ENCODE measurements at places on chromosomes 2 and 18.

DNA sequence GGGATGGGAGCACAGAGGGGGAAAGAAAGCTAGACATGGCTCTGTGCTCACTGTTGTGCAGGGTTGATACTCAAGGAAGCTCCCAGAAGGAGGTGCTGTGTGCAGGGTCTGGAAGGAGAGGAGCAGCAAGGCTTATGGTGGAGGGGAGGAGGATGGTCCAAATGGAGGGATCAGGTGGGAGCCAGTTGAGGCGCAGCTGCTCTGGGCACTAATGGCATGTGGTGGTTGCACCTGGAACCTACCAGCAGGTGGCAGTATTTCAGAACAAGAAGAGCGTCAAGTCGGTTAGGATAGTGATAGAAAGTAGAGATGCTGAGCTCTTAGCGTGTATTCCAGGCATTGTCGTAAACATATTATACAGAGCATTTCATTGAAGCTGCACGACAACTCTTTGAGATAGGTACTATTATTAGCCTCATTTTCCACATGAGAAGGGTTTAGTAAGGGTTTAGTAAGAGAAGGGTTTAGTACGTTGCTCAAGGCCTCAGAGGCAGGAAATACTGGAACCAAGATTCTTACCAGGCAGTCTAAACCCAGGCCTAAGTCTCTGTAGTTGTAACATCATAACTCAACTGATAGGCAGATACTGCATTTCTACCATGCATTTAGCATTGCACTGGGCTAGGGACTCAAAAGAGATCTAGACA, 223.7 kb downstream of the CYP26B1 start:
- peak; percentile 86 for DNase-seq

GRCh38 chr2:42328148-42328833, 32.7 kb downstream of the COX7A2L start:
- DNase-seq, result peak; percentile 74

GRCh38 chr18:36527051-36527450, 229.5 kb downstream of the FHOD3 start:
- DNase-seq, result no peak

GRCh38 chr2:203789618-203790017, 78.0 kb upstream of the CTLA4 start:
- DNase-seq, result no peak

GRCh38 chr2:120992791-120993555, 257.3 kb downstream of the GLI2 start:
- no peak for DNase-seq

DNA sequence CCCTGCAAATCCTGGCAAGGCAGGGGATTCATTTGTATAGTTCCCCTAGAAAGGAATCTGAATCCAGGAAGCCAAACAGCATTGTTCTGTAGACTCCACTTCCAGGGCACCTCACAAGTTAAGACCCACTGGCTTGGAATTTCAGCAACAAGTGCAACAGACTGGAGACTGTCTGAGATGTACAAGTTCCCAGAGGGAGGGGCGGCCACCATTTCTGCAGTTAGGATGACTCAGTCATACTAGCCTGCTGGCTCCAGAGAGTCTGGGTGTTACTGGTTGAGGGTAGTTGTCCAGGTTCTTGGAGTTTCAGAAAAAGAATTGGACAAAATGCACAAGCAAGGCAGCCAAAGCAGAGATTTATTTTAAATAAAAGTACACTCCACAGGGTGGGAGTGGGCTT, 384.2 kb downstream of the DSC3 start:
- DNase-seq, result no peak

GRCh38 chr18:10122988-10123950, 209.5 kb downstream of the VAPA start:
- no peak for DNase-seq

- no peak for DNase-seq
These were observed 194.7 kb upstream of the TFPI start for GRCh38 chr2:187748958-187749357.

GRCh38 chr18:23648456-23648855, 14.3 kb downstream of the ANKRD29 start:
- no peak for DNase-seq

DNA sequence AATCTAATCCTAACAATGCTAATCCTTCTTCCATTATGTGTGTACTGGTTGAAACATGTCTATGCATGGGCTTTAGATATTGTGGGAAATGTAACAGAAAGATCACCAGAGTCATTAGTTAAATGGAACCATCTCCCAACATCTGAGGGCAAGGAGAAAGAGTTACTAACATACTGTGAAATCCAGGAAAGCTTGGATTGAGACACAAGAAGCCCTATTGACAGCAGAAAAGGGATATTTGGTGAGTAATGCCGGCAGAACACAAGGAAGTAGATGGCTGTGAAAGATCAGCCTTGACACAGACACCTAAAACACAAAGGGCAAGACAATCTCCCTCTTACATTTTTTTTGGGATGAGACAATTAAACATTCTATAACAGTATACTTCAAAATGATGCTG, 28.5 kb upstream of the LAMA1 start:
- no peak for DNase-seq

GRCh38 chr2:205883965-205884364, 201.7 kb downstream of the NRP2 start:
- DNase-seq, result no peak

DNA sequence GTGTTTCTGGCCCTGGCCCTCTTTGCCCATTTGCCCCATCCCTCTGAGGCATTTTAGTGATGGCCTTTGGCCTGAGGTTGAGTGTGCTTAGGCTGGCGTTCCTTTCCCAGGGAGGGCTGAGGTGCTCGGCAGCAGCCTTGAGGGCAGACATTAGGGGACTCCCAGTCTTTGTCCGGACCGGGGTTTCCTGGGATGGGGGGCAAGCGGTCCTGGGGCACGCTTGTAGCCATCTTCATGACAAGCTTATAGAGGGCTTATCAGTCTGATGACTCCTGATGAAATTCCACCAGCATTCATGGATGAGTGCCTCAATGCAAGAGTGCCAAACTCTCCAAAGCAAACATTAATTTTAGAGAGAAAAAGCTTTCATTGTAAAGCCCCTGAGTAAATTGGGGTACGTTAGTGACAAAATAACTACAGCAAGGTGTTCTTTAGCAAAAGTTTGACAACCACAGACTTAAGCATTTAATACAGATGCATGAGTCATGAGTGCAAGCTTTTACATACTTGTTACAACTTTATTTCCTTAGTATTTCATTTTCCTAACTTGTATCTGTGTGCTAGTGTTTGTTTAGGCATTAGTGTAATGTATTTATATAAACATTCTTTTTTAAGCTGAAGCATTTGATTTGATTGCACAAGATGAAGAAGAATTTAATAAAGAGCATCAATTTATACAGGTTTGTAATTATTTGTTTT, 45.6 kb downstream of the CEP192 start:
- DNase-seq, result no peak

DNA sequence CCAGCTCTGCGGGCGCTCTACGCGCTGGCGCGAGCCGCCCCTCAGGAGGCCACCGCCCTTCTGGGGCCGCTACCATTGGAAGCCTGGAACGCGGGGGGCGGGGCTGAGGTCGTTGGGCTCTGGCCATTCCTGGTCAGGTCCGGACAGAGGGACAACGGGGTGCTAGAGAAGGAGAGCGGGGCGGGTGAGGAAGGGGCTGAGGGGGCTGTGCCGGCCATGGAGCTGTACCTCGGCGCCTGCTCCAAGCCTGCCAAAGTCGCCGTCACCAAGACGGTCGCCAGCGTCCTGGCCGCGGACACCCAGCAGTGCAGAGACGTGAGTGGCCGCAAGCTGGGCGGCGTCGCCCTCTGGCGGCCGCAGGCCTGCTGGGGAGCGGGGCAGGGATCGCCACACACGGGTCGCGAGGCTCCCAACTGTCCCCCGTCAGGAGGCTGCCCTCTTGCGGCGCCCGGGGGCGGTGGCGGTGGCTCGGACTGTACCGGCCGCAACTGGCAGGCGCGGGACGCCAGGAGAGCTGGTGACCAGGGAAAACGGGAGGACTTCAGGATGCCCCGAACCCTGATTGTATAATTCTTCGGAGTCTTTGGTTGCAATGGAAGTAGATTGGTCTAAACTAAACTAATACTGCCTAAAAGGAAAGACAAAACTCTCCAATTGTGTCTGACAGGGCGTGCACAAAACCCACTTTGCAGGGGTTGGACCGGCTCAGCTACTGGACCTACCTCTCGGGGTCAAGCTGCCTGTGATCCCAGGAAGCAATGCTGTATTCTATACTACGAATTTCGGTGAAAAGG, at the start of gene FSIP2:
Gene FSIP2 (plus strand): TSS at position 126 of the 794 bp plus-strand sequence. CDS start 91 bp downstream, at position 217.
- peak; percentile 93 for DNase-seq

- DNase-seq, result no peak
These were observed 455.3 kb downstream of the MEIS1 start for GRCh38 chr2:66890166-66890742.

DNA sequence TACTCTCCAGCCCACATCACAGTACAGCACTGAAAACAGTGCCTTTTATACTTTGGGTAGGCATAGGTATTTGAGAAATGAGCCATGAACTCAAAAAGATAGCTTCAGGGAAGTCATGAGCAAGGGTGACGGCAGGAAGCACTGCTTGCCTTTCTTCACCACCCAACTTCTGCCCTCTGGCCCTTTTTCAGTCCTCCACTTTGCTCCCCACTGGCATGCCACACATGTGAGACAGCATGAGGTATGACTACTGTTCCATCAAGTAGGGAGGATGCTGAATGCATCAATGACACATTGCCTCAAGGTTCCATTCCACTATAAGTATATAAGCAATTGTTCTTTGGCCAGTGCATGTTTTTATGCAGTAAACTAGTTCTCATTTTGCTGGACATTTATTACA, 373.0 kb downstream of the NRXN1 start:
- no peak for DNase-seq

DNA sequence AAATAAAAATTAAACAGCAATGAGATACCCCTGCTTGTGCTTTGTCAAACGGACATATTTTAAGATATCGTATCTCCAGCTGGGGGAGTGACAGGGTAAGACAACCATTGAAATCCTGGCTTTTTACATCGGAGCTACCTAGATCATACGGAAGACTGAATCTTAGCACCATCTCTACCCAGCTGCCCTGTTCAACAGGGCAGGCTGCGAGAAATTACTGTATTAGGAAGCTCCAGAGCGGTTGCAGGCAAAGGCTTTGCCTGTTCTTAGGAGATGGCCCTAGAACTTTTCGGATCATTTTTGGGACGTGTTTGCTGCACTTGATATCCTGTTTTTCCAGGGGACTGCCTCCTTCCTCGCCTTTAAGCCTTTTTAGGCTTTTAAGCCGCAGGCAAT, 2.0 kb upstream of the PRKCE start:
- DNase-seq, result peak; percentile 58

- DNase-seq, result no peak
These were observed 2114.1 kb upstream of the PIK3C3 start for GRCh38 chr18:39840856-39841481.

GRCh38 chr2:174745142-174745541, 19.1 kb downstream of the CHRNA1 start:
- no peak for DNase-seq

- peak; percentile 64 for DNase-seq
These were observed 6.6 kb downstream of the NMUR1 start for GRCh38 chr2:231523451-231524285.

DNA sequence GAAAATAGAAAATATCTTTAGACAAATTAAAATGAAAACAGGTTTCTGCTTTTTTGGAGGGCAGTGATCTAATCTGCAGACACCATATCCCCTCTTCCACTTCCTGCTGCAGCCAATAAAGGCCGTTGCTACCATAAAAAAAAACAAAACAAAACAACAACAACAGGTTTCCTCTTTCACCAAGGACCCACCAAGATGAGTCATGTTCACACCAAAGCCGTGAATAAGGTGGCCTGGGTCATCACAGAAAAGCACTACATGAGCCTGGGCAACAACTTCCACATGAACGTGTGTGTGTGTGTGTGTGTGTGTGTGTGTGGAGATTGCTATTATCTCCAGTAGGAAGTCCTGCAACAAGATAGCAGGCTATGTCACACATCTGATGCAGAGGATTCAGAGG, 24.8 kb upstream of the TFCP2L1 start:
- DNase-seq, result peak; percentile 59

DNA sequence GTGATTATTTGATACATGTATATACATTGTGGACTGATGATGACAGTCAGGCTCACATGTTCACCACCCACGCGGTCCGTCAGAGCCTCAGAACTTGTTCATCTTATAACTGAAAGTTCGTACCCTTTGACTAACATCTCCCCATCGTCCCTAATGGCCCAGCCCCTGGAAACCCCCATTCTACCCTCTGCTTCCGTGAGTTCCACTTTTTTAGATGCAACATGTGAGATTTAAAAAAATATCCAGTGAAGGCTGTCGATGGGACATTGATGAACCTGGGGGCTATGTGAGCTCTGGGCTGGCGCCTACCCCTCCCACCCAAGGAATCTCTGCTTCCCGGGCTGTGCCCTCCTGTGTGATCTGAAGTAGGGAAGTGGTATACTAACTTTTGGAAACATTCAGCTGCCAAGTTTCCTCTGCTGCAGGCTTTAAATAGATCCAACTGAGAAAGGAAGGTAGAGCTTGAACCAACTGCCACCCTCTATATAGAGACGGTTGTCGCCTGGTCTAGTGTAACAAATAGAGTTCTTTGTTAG, 163.8 kb downstream of the FAM210A start:
- peak; percentile 50 for DNase-seq

- peak; percentile 70 for DNase-seq
These were observed 8.1 kb upstream of the WIPF1 start for GRCh38 chr2:174605687-174606086.

GRCh38 chr2:55120634-55121359, 70.5 kb upstream of the RTN4 start:
- DNase-seq, result peak; percentile 86

- DNase-seq, result no peak
These were observed 22.9 kb downstream of the SH3BP4 start for GRCh38 chr2:234974501-234975385.

Data from hematopoietic multipotent progenitor cell treated with erythropoietin and hydrocortisone succinate and interleukin-3 and kit ligand, for 4 days (in vitro differentiated cells).